ENCODE measurements at places on chromosomes 6 and 20.

DNA sequence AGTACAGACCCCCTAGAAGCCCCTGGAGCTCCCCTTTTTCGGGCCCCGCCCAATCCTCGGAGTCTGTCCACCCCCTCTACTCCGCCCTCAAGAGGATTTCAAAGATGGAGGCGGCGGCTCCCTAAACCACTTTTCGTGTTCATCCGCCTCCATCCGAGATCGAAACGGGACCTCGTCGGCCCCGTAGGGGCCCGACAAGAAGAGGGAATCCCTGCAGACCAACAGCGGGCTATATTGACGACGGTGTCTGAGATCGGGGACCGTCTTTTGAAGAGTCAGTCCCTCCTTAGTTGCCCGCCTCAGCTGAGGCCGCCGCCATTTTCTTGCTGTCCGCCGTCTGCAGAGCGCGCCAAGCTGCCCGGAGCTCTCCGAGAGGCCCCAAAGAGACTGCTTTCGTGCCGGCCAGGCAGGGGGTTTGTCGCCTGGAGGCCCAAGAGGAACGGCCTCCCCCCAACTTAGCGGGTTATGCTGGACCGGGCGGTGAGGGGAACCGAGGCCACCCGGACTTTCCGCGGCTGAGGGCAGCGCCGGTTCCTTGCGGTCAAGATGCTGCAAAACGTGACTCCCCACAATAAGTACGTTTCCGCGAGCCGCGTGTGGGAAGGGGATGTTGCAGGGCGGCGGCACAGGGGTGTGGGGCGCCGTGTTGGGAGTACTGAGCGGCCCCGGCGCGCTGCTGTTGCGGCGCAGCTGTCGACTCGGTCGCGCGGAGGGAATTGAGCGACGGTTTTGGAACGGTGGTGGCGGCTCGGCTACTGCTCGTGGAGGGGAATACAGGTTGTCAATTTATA lies 4.2 kb downstream of the BRD2 start:
- DNase-seq, result peak; percentile 70

DNA sequence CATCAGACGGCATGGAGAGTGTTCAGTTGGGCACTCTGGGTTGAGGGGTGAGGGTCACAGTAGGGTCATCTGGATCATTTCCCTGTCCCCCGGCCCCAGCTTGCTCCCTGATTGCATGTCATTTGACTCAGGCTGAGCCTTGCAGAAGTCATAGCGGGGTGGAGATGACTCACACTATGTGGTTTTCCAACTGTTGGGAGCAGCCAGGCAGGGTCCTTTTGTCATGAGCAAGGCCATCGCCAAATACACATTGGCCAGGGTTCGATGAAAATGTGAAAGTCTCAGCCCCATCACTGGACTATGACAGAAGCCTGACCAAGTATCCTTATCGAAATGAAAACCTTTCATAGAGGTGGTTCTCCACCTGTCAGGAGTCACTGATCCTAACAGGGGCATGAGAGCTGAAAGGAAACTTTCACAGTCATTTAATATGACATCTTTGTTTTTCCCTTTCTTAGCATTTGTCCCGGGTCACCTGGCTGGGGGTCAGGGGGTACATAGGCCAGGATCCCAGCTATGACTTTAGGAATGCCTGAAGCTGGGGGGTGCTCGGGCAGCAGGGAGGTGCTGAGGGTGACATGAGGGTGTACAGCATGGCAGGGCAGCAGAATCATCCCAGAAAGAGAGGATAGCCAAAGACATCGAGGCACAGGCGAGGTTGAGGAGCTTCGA lies 70.2 kb upstream of the CD93 start:
- no peak for DNase-seq

GRCh38 chr6:157808405-157808950 lies 14.6 kb upstream of the SNX9 start:
- DNase-seq, result no peak

GRCh38 chr6:137832110-137832509 lies 34.9 kb upstream of the TNFAIP3 start:
- no peak for DNase-seq

DNA sequence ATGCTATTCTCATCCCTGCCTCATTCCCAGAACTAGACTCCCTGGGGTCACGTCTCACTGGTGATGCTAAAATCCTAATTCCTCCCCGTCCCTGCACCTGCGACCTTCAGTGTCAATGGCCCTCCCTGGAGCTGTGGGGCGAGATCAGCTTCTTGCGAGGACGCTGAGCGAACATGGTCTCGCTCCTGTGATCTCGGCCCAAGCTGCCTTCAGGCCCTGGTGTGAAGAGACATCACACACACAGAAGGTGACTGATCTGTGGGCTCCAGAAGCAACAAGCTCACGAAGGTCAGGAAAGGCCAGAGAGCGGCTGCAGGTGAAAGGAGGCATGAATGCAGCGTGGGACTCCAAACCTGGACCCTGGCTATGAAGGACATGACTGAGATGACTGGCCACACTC lies 139.5 kb upstream of the CST7 start:
- no peak for DNase-seq

DNA sequence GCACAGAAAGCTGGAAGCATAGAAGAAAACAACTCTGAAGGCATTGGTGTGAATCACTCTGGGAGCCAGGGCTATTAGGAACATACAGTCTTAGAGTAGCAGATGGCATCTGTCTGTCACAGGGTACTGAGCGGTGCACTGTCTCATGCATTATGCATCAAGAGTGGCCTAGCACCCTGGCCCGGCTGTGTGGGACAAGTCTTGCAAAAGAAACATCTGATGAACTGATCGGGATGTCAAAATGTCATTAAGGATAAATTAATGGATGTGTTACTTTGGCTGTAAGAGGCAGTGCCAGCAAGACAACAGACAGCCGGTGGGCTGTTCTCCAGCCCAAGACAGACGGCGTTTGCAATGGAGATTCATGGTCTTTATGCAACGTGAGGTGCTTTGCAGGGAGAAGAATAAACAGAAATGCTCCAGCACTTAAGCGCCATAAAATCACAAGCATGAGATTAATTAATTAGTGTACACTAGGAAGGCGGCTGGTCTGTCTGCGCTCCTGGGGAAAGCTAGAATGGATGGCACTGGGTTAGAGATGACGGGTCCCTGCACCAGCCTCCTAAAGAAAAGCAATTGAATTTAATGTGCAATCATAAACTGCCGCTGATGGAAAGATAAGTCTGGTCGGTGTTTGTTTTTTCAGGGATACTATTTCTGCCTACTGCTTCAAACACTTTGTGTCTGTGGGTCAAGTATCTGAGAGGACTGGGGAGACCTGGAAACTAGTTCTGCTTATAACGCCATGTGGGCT lies 600.6 kb upstream of the CHD6 start:
- no peak for DNase-seq

DNA sequence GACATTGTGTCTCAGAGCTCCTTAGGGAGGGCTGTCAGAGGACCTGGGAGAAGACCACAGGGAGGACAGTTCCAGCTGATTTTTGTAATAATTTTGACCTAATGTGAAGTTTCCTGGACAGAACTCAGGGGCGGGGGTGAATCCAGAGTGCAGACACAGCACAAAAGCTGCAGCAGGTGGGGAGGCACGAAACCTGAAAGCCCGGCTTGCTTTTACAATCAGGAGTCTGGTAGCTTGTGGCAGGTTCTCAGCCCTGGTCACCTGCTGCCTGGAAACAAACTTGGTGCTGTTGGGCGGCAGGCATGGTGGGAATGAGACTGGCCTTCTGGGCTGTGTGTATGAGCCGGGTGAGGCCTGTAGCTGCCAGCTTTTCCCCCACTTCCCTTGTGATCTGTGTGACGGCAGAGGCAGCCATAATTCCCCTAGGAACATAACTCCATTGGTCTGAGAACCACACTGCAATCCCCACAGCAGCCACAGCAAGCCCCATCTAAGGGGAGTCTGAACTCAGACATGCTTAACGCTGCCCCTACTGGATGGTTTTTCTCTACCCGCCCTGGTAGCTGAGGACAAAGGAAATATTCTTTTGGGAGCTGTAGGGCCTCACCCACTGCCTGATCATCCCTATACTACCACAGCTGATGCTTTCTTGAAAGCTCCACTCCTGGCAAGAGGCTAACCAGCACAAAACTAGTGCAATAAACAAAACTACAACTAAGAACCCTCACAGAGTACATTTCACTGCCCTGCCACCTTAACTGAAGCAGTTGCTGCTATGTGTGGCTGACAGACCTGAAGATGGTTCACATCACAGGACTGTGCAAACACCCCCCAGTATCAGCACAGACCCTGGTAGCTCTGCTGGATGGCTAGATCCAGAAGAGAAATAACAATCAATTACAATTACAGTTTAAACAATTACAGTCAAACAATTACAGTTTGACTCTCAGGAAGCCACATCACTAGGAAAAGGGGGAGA lies 1055.1 kb upstream of the GJE1 start:
- peak; percentile 55 for DNase-seq

DNA sequence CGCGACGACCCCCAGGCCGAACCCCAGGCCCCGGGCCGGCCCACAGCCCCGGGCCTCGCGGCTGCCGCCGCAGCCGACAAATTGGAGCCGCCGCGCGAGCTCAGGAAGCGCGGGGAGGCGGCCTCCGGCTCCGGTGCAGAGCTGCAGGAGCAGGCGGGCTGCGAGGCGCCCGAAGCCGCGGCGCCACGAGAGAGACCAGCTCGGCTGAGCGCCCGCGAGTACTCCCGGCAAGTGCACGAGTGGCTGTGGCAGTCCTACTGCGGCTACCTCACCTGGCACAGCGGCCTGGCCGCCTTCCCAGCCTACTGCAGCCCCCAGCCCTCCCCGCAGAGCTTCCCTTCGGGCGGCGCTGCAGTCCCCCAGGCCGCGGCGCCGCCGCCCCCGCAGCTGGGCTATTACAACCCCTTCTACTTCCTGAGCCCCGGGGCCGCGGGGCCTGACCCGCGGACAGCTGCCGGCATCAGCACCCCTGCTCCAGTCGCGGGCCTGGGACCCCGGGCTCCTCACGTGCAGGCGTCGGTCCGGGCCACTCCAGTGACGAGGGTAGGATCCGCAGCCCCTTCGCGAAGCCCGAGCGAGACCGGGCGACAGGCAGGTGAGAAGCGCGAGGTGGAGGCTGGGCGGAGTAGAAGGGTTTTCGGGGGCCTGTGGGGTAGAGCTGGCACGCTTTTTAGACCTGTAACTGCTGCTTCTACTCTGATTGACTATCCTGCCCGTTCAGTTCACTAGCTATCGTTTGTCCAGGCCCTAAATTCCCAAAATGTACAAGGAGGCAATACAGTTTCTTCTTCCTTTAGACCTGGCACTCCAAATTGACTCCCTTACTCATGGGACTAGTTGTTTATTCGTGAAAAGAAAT lies 654 bp downstream of the FAM8A1 start:
- peak; percentile 78 for DNase-seq

- no peak for DNase-seq
These were observed 1.6 kb upstream of the TRIB3 start for GRCh38 chr20:378961-379336.

DNA sequence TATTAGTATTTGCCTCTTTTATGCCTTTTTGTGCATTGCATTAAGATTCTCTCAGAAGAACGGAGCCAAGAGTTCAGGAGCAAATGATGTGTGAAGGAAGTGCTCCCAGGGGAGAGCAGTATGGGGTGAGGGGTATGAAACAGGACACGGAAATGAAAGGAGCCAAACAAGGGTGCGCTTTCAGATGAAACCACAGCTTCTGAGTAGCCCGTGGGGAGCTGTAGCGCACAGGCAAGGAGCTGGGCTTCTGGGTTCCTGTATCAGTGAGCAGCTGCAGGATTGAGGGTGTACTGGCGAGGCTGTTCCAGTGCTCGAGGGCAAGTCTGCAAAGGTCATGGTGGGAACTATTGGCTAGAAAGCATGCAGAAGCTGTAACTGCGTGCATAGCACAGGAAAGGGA lies 25.4 kb downstream of the ANKEF1 start:
- DNase-seq, result no peak

DNA sequence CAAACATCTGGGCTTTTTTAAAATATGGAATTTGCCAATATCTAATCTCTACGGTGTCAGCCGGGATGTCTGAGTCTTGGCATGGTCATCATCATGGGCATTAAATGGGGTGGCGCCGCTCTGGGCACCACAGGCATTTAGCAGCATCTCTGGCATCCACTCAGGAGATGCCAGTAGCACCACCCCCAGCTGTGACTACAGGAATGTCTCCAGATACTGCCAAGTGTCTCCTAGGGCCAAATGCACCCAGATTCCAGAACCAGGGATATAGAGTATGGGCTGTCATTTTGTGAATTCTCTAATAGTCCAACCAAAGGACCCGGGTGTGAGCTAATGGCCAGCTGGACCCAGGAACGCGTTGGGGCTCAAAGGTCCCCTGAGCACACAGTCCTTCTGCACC lies 361.0 kb downstream of the TAF4 start:
- no peak for DNase-seq

DNA sequence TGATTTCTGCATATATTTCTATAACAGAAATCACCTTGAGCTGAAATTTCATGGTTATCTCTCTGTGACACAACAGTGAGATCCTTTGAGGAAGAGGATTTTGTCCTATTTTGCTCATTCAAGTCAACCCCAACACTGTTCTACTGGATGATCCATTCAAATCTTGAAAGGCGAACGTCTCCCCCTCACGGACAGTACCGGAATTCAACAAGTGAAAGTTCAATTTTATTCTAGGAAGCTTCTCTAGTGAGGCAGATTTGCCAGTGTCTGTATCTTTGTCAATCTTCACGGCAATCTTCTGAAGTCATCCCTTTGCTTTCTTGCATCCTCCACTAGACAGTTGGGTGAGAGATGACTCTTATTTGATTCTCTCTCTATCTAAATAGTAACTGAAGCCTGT lies 91.7 kb upstream of the PDE7B start:
- DNase-seq, result peak; percentile 6

DNA sequence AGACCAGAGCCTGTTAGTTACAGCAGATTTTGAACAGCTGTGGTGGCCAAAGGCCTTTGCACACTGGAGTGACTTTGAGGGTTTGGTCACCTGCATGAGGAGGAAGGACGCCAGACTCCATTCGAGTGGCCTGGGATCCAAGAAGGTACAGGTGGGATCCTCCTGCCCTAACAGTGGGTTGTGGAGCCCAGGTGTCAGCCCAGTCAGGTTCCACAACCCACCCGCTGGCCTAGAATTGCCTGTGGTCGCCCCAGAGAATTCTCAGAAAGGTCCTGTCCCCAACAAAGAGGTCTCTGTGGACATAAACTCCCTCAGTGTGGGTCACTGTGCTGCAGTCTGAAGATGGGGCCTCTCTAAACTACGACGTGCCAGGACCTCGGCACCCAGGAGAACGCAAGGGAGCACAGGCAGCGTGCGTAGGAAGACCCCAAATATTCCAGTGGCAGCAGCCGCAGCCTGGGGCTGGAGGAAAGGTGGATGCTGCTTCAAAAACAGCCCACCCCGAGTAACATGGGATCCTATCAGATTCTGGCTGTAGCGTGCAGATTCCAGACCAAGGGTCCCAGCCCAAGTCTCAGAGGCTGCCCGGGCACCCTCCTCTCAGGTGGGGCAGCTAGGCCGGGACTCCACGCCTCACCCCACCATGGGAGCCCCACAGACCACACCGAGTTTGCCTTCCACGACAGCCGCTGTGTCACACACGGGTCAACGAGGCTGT lies 16.0 kb downstream of the ACSS1 start:
- DNase-seq, result no peak

GRCh38 chr6:31847276-31847978 lies 15.2 kb downstream of the NEU1 start:
- DNase-seq, result no peak

GRCh38 chr6:144305985-144306384 lies 20.9 kb downstream of the UTRN start:
- no peak for DNase-seq

GRCh38 chr20:15902493-15902892 lies 670.8 kb downstream of the KIF16B start:
- DNase-seq, result peak; percentile 29

All from neural progenitor cell (in vitro differentiated cells).